NCI-H1105 (cell line): ENCODE measurements at places on chromosomes 2 and 18.
A peak's percentile ranks its signal among the peaks of the same experiment; 100 is the strongest.

- no peak for DNase-seq
Measured at GRCh38 chr18:49161627-49162026, 210.9 kb upstream of the SMAD7 start.

DNA sequence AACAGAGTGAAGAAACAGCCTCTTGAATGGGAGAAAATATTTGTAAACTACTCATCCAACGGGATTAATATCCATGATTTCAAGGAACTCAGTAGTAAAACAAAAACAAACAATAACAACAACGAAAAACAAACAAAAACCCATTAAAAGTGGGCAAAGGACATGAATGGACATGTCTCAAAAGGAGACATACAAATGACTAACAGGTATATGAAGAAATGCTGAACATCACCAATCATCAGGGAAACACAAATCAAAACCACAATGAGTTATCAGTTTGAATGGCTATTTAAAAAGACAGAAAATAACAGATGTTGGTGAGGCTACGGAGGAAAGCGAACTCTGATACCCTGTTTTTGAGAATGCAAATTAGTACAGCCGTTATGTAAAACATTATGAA is 224.8 kb upstream of the NRXN1 start:
- no peak for DNase-seq

DNA sequence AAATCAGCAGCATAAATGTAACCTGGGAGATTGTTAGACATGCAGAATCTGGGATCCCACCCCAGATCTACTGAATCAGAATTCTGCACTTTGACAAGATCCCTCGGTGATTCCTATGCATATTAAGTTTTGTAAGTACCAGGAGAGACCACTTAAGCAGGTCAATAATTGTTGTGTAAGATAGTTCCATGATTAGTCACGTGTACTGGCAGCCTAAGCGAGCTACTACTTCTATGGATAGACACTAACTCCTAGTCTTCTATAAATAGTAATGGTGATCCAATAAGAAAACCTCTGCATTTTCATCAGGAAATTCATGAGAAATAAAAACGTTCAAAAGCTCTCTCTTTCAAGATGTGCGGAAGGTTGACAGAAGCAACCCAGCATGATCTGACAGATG is 988.2 kb upstream of the CHAC2 start:
- DNase-seq: no peak

DNA sequence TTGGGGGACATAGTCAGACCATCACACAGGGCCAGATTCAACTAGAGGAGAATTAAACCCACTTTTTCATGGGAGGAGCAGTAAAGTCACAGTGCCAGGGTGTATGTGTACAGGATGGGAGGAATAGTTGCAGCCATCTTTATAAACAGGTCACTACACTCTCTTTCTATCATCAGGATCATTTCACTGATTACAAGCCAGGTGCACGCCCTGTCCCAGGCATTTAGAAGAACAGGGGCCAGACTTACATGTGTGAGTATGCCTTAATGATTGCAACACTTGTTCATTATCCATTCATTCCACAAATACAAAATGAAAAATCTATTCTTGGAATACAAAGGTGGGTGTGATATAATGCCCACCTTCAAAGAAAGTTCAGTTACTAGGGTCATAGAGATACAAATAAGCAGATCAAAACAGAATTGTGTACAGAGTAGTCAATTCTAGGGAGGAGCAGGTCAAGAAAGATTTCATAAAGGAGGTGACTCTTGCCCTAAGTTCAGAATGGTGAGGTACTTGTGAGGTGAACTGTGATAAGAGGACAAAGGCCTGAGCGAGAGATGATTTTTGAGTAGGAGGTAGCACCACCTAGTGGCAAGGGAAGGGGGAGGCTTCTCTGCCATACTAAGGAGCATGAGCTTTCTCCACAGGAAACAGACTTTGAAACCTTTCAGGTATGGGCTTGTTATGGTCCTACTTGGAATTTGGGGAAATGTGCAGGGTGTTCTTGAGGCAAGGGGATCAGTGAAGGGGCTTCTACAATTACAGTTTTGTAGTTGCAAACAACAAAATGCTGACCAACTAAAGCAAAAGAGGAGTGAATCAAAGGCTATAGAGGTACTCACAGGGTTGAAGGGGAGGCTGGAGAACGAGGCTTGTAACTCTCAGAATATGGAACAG is 156.3 kb downstream of the SUCLG1 start:
- DNase-seq: no peak

DNA sequence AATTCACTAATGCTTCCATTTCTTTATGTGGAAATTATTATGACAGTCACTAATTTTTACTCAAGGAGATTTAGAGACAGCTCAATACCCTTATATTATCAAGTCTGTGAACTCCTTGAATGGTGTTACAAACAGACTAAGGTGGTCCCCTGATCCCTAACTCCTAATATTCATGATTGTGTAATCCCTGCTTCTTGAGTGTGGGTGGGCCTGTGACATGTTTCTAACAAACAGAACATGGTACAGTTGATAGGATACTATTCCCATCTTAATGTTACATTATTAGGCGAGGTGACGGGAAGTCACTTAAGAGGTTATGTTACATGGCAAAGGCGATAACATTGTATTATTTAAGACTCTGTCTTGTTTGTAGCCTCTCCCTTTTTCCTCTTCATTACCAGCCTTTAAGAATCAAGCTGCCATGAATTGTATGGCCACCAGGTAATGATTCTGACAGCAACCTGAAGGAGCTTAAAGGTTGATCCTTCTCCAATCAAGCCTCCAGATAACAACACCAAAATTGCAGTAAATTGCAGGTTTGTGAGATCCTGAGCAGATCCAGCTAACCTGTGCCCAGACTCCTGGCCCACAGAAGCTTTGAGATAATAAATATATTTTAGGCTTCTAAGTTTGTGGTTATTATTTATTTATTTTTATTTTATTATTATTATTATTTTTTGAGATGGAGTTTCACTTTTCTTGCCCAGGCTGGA is 32.1 kb downstream of the CYTIP start:
- DNase-seq: no peak

DNA sequence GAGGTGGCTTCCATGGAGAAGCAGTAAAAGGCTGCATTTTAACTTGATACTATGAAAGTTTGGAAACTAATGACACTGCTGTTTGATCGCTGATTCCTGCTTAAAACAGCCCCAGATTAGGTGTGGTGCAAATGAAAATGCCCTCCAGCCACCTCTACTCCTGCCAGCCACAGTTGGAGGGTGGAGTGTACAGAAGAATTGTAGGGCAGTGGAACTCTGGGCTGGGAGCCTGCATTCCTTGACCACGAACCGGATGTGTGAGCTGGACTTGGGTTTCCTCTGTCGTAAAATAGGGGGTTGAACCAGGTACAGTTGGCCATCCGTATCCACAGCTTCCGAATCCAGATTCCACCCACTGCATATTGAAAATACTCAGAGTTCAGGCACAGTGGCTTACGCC is 84.6 kb upstream of the RFX8 start:
- DNase-seq: no peak

- no peak for DNase-seq
Measured at GRCh38 chr2:232508251-232508650, 11.9 kb upstream of the PRSS56 start.

DNA sequence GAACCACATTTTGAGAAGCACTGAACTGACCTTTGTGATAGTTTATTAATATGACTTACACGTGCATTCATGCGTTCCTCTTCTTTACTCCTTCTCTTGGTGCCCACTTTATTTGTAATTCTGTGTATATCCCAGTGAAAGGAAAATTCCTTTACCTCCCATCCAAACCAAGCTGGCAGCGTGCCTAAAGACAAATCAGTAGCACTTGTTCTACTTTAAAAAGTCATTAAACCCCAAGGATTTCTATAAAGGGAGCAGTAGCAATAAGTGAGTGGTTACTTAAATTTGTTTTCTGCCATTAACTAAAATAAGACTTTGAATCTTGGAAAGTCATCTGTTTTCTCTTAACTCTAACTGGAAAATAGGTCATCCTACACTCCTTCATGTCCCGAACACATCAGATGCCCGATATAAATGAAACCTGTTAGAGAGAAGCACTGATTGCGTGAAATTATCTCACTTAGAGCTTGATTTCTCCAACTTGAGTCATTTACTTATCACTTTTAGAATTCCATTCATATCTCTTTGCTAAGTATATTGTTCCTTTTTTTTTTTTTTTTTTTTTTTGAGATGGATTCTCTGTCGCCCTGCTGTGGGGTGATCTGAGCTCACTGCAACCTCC is 10.7 kb downstream of the PIK3C3 start:
- no peak for DNase-seq

- DNase-seq: no peak
Measured at GRCh38 chr2:38474021-38474456, 97.0 kb upstream of the ATL2 start.

DNA sequence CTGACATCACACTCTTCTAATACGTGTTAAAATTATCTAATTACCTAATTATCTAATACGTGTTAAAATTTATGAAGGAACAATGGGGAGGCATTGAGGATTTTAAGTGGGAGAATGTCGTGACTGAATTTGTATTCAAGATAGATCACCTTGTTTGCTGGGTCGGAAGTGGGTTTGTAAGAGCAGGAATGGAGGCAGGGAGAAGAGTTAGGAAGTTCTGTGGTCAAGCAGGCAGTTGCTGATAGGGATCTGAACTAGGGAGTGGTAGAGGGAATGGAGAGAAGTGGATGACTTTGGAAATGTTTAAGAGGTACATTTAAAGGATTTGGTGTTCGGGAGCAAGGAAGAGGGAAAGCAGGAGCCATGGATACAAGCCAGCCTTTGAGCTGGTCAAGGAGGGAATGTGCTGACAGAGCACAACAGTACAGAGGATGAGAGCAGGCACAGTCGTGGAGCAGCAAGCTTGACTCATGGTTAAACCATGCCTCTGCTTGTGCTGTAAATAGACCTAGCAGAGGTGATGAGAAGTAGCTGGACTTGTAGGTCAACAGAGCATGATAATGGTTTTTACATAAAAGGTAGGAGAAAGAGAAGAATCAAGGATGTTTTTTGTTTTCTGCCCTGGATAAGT is 16.2 kb downstream of the IL18RAP start:
- no peak for DNase-seq

- no peak for DNase-seq
Measured at GRCh38 chr2:145740302-145740701, 1220.4 kb upstream of the ZEB2 start.

DNA sequence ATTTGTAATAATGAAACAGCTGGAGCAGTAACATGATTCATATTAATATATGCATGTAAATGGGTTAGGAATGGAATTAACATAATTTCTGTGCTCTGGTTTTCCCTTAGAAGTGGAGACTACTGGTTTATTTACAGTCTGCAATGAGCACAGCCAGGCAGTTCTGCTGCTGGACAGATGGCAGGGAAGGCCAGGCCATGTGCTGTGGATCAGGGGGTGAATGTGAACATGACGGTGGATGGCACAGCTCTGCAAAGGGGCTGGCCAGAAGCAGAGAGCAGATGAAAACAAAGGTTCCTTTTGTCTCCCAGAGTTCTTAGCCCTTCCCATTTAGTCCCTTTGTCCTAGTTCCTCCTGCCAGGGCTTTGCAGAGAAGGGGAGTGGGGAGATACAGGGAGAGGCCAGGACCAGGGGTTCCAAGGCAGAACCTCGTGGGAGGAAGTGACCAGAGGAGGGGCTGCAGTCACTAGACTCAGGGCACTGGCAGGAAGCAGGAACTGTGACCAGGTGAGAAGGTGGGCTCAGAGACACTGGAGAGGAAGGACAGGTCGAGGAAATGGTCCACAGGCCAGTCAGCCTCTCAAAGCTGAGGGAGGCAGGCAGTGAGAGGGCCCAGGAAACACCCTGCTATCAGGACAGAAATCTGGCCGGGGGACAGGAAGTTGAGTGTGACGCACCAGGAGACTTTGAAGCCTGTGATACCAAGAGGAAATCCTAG is 112.9 kb upstream of the ATP8B1 start:
- DNase-seq: peak; percentile 45

GRCh38 chr18:49238433-49239042 is 221.9 kb downstream of the DYM start:
- no peak for DNase-seq

DNA sequence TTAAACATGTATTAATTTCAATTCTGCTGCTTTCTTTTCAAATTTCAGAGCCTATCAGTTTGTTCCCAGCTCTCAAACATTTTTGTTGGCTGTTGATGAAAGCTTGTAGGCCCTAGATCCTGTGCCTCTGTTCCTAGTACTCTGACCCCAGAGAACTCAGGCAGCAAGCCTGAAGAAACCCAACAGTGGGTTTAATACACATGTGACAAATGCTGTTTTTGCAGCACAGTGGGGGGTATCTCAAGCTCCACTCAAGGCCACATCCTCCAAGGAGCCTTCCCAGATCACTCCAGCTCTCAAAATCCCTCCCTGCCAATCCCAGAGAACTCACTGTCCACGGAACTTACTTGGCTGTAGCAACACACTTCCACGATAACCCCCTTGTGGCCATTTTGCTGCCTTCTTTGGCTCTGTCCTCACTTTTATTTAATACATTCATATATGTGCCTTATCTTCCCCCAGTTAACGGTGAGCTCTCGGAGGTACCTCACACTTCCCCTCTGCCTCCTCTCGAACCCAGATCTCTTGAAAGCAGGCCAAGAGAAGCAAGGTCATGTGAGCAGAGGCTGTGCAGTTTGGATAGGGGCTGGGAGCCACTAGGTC is 122.4 kb downstream of the TNS1 start:
- DNase-seq: no peak

- no peak for DNase-seq
Measured at GRCh38 chr2:3462493-3463104, 56.7 kb downstream of the ADI1 start.

GRCh38 chr2:70855667-70856066 is 20.1 kb upstream of the CD207 start:
- DNase-seq: no peak

- no peak for DNase-seq
Measured at GRCh38 chr18:35142275-35142615, 98.6 kb upstream of the ZNF397 start.

DNA sequence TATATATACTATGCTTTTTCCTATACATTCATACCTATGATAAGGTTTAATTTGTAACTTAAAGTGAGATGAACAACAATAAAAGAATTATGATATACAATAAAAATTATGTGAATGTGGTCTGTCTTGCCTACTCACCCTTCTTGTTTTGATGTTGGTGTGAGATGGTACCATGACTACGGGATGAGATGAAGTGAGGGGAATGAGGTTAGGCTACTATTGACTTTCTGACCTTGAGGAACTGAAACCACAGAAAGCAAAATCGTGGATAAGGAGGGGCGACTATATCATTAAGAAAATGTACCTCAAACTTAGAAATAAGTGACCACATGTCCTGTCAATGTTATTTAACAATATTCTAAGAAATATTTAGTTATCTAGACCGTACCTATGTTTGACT is 103.9 kb upstream of the PPP1CB start:
- DNase-seq: no peak

- no peak for DNase-seq
Measured at GRCh38 chr2:127820080-127820668, 9.2 kb upstream of the WDR33 start.
